Forelimb muscle (tissue), 1 donor: ENCODE measurements at places on chromosomes 5 and 9. TPM values are rescaled to one million over a fixed set of nuclear protein-coding genes. Genes with fewer than 3 reads are reported as not detected.

Gene SNX30
- polyA plus RNA-seq = 9.3 TPM

- no peak for DNase-seq
These were observed 39.2 kb downstream of the ADAMTS19 start for GRCh38 chr5:129499208-129499852.

GRCh38 chr5:98360548-98360947, 412.9 kb upstream of the RGMB start:
- no peak for DNase-seq

Gene FBXO10
- 39.4 TPM for polyA plus RNA-seq

GRCh38 chr9:93920131-93920800, 34.9 kb downstream of the BARX1 start:
- DNase-seq = no peak

- DNase-seq = no peak
These were observed 24.4 kb downstream of the SMIM15 start for GRCh38 chr5:61137835-61138234.

DNA sequence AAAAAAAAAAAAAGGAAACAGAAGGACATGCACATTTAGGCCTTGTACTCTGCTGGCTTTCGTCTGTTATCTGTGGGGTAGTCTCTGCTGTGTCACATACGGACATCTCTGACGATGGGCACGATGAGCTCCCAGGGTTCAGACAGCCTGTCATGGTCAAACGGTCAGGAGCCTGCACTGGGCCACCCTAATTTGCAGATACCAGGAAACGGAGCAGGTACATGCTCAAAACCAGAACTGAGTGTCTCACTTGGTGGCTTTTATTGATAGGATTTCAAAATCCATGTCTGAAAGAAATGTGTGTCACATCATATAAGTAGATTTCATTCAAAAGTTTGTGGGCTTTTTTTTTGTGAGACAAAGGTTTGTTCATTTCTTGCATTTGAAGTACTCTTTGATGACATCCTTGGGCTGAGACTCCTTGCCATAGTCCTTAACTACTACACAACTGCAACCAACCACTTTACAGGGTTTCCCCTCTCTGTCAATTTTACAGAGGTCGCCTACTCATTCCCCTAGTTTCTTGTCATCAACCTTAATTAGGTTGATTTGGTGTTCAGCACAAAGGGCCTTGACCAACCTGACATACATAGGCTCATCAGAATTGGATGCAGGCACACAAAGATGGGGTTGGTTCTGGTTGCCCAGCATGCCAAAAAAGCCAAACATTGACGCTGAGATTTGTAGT, 9.0 kb downstream of the CKMT2 start:
- DNase-seq = no peak
